ENCODE measurements at places on chromosomes 2 and 18.

DNA sequence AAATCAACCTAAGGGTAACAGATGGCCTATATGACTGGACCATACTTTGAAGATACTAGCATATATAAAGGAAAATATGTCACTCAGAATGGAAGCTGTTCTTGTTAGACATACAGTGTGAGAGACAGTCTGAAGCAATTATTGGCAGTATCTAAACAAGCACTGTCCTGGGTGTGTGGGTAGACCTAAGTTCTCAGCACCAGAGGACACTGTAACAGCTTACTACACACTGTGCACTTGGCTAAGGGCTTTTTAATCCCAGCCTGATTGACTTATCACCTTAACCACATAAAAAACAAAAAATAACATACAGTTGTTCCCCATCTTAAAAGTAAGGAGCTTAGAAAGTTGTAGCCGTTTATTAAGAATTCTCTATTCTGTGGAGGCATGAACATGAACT, 1066.1 kb upstream of the FANCL start:
- no peak for DNase-seq

DNA sequence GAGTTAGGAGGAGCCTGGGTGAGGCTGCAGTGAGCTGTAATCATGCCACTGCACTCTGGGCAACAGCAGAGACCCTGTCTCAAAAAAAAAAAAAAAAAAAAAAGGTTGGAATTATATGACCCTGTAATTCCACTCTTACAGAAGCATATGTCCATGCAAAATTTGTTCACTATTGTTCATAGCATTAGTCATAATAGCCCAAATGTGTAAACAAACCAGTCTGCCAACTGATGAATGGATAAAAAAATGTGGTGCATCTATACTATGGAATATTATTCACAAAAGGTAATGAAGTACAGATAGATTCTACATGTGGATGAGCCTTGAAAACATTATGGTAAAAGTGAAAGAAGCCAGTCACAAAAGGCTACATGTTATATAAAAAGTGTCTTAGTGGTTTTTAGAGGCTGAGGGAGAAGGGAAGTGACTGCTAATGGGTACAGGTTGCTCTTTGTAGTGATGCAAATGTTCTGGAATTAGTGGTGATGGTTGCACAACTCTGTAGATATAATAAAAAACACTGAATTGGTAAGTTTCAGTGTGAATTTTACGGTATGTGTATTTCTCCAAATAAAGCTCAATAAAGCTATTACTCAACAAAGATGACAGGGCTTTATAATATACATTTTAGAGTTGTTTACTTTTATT, 9.4 kb downstream of the COA5 start:
- DNase-seq: peak; percentile 43

GRCh38 chr2:98846041-98846440, 90.0 kb downstream of the CRACDL start:
- DNase-seq: no peak

- DNase-seq: no peak
Measured at GRCh38 chr2:182924306-182924705, 57.9 kb upstream of the FRZB start.

DNA sequence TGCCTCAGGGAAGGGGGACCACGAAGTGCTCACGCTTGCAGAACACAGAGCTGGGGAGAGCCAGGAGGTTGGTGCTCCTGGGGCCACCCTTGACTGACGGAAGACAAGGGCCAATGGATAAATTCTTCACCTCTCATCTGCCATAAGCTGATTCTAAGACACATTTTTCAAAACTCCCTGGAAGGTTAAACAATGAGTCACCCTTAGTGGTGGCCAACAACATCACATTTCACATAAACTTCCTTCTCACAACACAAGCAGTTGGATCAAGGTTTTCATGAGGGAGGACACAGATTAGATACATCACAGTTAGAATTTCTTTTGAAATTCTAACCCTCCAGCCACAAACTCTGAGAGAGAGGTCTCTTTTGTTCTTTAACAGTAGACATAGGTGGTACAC, 713.6 kb upstream of the POU3F3 start:
- DNase-seq: no peak

- DNase-seq: no peak
Measured at GRCh38 chr18:22711192-22711685, 221.9 kb upstream of the RBBP8 start.

- no peak for DNase-seq
Measured at GRCh38 chr18:54772056-54772455, 56.2 kb upstream of the RAB27B start.

DNA sequence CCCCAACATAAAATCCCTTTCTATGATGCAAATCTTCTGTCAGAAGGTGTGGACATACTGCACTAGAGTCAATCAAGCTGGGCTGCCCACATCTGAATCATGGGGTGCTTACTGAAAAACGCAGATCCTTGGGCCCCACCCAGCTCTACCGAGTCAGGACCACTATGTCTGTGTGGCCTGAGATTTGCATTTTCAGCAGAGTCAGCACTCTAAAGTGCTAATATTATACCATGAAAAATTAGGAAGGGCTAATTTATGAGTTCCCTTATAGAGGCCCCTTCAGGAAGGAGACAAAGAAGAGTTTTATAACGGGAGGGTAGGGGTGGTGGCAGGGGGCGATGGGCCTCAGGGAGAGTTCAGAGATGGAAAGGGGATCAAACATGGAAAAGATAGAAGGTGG, 163.3 kb upstream of the NABP1 start:
- no peak for DNase-seq

DNA sequence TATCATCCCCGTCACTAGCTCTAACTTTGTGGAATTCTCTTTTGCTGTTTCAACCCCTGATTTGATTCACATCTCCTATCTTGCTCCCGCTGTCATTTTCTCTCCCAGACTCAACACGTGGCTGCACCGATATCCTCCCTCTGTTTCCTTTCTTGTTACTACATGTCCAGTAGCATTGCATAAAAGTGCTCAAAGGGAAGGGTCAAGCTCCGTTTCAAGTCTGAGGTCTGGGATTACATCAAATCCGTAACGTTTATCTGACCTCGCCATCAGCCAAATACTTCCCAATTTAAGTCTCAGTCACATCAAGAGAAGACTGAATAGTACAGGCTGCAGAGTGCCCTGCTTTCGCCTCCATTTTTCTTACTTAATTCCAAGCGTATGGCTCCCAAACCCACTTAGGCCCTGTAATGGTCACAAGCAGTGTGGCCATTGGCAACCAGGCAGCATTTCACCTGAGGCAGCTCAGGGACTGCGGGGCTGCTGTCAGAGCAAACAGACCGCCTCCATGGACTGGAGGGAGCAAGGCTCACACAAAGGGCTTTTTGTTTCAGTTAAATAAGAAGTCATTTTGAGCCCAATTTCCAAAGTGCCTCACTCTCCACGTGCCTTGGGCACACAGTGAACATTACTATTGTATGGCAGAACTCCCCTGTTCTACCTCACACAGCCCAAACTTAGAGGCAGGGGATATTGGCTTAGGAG, 217.8 kb downstream of the BCL11A start:
- no peak for DNase-seq

- no peak for DNase-seq
Measured at GRCh38 chr2:45771261-45771660, 119.8 kb downstream of the PRKCE start.

DNA sequence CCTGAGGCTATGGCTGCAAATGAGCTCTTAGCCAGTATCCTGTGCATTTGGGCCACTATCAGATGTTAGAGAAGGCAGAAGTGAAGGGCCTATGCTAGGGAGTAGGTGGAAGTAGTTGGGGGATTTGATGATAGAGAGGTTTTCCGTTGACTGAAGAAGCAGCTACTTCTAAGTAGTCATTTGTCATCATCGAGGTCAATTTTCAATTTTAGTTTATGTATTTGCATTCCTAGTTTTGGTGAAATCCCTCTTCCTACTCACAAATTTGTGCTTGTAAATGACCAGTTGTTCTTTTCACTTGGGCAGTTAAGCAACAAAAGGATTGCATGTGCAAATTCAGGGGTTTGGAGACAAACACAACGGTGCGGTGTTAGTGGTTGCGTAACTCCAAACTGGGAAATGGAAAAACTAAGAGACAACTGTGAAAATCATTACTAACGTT, 48.5 kb upstream of the PELI1 start:
- DNase-seq: no peak

GRCh38 chr18:44730803-44731529, 50.3 kb downstream of the SETBP1 start:
- no peak for DNase-seq

- no peak for DNase-seq
Measured at GRCh38 chr18:78862395-78862794, 117.2 kb upstream of the SALL3 start.

GRCh38 chr2:163338270-163338669, 397.5 kb downstream of the FIGN start:
- DNase-seq: no peak

- no peak for DNase-seq
Measured at GRCh38 chr2:143937723-143938350, 582.1 kb downstream of the ZEB2 start.

DNA sequence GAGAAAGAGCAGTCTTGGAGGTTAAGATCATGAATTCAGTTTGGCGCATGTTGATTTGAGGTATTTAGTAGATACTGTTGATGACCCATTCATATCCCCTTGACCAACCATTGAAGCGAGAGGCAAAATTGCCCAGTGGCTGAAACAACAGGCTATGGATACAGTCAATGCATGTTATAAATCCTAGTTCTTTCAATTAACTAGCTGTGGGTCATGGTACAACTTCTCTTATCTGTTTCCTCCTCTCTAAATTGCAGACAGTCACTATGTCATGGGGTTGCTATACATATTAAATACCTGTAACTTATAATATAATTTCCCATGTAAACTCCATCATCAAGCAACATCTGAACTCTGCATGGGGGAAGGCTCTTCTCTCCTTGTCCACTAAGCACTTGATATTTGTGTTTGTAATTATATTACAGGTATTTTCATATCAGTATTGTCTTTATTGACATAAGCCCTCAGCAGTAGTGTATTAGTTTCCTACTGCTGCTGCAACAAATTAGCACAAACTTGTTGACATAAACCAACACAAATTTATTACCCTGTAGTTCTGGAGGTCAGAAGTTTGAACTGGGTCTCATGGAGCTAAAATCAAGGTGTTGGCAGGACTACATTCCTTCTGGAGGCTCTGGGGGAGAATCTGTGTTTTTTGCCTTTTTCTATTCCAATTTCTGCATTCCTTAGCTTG, 61.7 kb upstream of the ACTR3 start:
- DNase-seq: no peak

GRCh38 chr18:57052759-57053158, 94.1 kb upstream of the BOD1L2 start:
- no peak for DNase-seq

DNA sequence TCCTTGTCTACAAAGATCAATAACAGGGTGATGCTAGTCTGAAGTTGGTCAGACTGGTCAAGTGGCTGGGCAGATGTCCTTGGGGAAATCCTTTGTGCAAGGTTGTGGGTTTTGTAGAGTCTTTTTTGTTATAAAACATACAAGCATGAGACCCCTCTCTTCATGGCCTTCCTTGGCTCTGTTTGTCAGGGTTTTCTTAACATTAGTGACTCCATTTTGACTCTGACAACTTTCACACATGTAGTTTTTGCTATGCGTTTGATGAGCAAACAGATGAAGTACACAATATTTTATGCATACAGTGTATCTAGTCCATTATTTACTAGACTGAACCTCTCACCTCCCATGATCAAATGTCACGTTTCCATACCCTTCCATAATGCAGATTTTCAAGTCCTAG, 151.2 kb upstream of the KLF7 start:
- DNase-seq: no peak

GRCh38 chr2:1782514-1782913, 38.2 kb upstream of the PXDN start:
- no peak for DNase-seq

DNA sequence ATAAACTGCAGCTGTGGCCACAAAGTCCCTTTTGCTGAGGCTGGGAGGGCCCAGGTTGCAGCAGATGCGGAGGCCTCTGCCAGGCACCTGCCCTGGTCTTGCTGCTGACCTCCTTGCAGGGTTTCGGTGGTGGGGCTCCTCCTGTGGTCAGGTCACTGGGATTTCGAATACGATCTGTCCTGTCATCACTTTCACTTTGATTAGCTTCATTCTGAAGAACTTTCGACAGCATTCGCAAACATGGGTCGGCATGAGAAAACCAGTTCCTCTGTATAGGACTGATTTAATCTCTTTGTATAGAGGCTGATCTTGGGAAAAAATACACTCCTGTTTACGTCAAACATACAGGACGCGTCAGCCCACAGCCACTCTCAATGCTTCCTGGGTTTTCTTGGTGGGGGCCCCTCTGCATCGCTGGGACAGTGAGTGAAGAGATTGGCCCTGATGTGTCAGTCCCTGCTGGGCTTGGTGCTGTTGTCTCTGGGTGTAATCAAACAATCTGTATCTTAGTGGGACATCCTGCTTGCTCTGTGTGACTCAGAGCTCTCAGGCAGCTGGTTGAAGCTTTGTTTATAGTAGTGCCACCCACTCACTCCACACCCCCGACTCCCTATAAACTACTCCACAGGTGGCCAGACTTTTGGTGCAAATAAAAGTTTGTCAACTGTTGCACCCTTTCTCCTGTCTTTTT, 209.4 kb upstream of the CXCR4 start:
- no peak for DNase-seq

DNA sequence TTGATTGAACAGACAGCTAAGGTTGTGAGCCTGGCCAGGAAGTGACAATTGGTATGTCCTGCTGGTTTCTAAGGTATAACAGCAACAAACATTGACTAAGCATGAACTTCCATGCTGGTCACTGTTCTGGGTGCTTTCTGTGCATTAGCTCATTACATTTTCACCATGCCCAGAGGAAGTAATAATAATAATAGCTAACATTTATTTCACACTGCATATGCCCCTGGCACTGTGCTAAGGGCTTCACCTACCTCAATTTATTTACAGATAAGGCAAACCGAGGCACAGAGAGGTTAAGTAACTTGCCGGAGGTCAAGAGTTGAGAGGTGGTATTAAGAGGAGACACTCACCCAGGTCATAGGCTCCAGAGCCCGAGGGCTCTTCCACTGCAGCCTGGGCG, 113.6 kb downstream of the PDCL3 start:
- DNase-seq: no peak

Measured in pulmonary artery endothelial cell (primary cell).